GF-D8 (cell line): ENCODE measurements at places on chromosomes 2 and 18.
A peak's percentile ranks its signal among the peaks of the same experiment; 100 is the strongest.

- DNase-seq = no peak
These were observed 2.0 kb downstream of the VSNL1 start for GRCh38 chr2:17542471-17542870.

DNA sequence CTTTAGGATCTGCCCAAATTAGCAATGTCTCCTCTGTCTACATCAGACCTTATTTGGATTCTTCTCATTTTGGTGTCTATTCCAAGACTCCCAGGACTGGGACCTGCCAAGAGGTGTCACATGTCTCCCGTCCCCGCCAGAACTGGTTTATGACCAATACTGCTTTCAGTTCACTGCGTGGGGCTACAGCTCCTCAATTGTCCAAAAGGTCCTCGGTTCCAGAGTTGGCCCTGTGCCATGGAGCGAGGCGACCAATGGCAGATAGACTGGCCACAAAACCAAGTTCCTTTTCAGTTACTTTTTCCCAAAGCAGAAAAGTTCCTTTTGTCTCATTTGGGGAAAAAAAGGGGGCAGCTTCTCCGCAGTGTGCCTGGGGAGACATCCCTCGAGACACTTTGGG, 144.1 kb upstream of the ZNF236 start:
- no peak for DNase-seq

- no peak for DNase-seq
These were observed 38.1 kb downstream of the PIK3C3 start for GRCh38 chr18:41993151-41993550.

DNA sequence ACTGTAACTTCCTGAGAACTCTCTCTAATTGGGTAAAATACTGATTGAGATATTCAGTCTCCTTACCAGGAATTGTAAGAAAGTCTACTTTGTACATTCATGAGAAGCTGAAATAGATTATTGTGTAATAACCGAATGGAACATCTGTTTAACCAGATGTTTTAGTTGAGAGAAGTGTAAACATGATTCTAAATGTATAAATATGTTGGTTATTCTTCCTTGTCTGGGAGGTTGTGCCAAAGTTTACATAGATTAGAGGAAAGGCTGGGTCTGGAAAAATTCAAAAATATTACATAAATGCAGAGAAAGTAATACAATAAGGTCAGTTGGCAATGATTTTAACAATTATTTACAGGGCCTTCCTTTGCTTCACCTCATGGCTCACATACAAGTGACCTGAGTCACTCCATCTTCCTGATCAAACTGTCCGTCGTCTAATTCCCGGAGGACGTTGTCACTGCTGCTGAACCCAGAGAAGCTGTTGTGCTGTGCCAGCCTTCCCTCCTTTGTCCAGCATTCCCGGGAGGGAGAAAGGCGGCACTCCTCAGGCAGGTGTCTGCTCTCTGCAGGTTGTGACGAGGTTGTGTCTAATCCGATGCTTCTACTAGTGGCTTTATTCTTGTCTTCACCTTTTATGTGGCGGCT, 55.9 kb downstream of the MOB4 start:
- DNase-seq = no peak

DNA sequence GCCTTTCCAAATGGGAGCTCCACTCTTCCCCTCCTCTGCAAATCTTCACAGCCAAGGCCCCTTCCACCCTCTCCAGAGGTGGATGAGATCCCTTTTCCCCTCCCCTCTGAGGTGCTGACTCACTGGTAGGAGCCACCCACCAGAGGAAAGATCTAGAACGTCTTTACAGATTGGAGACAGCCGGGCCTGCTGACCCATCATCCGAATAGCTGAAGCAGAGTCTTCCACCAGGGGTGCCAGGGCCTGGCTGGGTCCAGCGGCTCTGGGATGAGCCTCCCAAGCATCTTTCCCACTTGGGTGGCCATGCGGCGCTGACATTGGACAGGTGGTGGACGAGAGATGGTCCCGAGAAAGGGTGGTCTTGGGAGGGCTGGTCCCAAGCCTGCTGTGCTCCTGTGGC, 9.0 kb downstream of the ERFE start:
- no peak for DNase-seq

GRCh38 chr2:170550501-170550900, 164.6 kb upstream of the SP5 start:
- DNase-seq = no peak

DNA sequence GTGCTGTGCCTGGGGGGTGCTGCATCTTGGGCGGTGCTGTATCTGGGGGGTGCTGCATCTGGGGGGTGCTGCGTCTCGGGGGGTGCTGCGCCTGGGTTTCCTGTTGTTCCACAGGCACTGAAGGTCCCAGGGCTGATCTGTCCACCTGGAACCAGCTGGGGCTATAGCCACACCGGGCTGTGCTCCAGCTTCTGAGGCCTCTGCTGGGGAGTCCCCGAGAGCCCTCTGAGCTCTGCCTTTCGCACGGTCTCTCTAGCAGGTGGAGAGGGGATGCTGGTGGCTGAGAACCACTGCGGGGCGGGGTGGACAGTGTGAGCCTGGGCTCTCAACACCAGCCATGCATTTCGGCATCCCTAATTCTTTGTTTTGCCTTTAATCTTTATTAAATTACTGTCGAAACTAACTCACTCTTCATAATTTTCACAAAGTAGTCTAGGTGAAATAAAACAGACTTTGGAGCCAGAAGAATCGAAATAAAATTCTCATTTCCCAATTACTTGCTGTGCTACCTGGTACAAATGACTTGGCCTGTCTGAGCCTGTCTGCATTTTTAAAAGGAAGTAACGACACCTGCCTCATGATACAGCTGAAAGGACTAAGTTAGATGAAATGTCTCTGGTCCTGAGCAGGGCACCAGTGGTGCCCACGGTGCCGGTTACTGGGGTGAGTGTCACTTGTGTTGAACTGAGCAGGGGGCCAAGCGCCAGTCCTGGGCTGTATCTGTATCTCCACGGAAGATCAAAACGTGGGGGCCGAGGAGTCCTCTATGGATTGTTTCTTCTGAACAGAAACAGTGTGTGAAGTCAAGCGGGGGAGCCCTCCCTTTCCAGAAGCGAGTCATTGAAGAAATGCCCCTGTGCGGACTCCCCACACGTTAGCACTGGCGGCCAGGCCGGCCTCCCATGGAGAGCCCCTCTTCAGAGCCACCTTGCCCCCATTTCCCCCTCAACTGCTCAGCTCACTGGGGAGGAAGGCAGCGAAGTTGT, 142.0 kb downstream of the ASB1 start:
- no peak for DNase-seq

DNA sequence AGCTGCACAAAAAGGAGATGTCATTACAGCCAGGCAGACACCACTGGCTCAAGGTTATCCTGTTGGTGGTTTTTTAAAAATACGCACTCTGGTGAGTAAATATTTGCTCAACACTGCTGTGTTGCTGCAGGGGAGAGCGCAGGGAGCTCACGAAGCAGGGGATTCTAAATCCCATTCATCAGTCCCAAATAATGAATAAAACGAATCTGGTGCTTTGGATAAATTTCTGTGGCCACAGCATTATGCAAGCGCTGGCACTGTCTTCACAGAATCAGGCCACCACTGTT, 256.2 kb downstream of the HDAC4 start:
- no peak for DNase-seq

- no peak for DNase-seq
These were observed 30.9 kb downstream of the RALBP1 start for GRCh38 chr18:9506046-9506792.

GRCh38 chr2:178478439-178479274, at the start of gene FKBP7:
Gene FKBP7 (minus strand): TSS chr2:178478600. CDS start chr2:178478499, 101 bp downstream.
- DNase-seq = peak; percentile 75

- no peak for DNase-seq
These were observed 17.1 kb upstream of the RUFY4 start for GRCh38 chr2:218051903-218052302.

- no peak for DNase-seq
These were observed 356.5 kb downstream of the IRS1 start for GRCh38 chr2:226443112-226443511.

DNA sequence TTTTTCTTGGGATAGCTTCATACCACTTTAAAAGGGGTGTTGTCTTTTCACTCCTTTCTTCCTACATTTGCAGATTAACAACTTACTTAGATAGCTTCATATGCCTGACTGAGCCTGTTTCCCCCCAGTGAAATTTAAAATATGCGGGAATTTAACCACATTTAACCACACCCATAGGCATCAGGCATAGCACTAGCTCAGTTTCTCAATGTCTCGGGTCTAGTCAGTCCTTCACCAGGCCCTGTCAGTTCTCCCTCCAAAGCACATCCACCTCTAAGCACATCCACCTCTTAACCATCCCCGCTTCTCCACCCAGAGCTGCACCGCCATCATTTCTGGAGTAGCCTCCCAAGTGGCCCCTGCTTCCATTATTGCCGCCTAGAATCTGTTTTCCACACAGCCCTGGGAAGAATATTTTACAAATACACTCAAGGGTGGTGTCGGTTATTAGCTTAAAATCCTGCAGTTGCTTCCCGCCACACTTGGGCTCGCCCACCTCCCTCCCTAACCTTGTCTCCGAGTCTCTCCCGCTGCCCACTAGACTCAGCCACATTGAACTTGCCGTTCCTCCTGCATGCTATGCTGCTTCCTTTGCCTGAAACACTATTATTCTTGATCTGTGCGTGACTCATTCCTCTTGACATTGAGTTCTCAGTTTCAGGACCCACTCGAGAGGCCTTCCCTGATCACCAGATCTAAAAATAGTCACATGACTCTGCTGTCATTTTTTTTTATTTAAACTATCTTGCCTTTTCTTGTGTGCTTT, 68.3 kb downstream of the SPTBN1 start:
- no peak for DNase-seq

- no peak for DNase-seq
These were observed 413.8 kb downstream of the FBXO15 start for GRCh38 chr18:73733806-73734314.

DNA sequence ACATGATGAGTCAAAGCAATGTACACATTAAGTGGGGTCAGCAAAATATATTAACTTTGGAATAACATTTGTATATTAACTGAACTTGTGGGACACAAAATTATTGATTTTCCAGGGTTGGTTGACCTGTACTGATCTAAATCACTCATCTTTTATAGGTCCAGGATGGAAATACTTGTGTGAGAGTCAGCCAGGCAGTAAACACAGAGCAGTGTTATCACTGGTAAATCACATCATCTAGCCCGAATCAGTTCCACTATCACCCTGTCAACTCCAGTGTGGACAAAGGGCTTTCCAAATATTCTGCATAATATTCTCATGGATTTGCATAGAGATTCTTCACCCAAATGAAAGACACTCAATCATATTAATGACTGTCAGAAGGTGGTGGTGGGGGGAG, 295.7 kb downstream of the LRP1B start:
- no peak for DNase-seq

GRCh38 chr2:104025295-104025694, 828.6 kb upstream of the POU3F3 start:
- DNase-seq = no peak

DNA sequence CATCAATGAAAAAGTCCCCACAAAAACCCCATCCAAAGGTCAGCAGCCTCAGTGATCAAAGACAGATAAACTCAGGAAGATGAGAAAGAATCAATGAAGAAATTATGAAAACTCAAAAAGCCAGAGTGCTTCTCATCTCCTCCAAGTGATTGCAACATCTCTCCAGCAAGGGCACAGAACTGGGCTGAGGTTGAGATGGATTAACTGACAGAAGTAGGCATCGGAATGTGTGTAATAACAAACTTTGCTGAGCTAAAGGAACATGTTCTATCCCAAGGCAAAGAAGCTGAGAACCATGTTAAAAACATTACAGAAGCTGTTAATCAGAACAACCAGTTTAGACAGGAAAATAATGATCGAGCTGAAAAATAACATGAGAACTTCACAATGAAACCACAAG, 442.8 kb upstream of the SYT4 start:
- DNase-seq = no peak

- DNase-seq = no peak
These were observed 3.8 kb upstream of the CNDP1 start for GRCh38 chr18:74530584-74530862.

GRCh38 chr2:240213476-240214421, 73.3 kb upstream of the OTOS start:
- DNase-seq = no peak

DNA sequence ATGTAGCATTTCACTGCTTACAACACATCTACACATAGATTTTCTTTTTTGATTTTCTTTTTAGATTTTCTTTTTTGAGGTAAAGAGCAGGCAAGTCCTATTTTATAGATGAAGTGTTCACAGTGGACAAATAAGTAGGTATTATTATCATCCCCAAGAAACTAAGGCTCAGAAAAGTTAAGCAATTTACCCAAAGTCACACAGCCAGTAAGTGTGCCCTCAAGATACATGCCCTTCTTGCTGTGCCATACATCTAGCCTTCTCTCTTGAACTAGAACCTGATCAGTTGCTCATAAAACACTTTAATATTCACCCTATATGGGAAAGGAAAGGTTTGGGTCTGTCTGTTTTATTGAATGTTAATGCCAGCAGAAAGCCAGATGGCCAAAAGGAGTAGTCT, 50.3 kb downstream of the DAPL1 start:
- DNase-seq = no peak

GRCh38 chr2:166725927-166726924, 162.1 kb upstream of the XIRP2 start:
- DNase-seq = no peak

DNA sequence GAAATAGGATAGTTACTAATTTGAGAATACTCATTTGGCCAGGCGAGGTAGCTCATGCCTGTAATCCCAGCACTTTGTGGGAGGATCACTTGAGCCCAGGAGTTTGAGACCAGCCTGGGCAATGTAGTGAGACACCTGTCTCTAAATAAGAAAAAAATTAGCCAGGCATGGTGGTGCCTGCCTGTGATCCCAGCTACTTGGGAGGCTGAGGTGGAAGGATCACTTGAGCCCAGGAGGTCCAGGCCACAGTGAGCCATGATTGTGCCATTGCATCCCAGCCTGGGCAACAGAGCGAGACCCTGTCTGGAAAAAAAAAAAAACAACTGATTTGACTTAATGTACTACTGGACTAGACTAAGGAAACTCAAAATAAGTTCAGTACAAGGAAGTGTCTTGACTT, 32.7 kb upstream of the ZNF638 start:
- no peak for DNase-seq

DNA sequence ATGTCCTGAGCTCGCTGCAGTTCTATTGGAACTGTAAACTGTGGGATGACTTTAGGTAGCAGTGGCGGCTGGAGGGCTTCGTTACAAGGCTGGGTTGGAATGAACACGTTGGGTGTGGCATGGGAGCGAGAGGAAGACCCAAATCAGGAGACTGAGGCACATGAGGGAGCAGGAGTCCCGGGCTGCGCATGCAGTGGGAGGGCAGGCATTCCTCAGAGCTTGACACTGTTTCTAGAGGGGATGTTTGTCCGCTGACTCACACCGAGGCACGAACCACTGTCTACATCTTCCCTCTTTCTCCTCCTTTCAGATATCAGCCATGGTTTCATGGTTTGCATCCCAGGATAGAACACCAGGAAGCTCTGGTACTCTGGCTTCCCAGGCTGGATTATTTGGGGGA, 40.6 kb upstream of the LAMA1 start:
- no peak for DNase-seq

- no peak for DNase-seq
These were observed 14.0 kb downstream of the ITGA4 start for GRCh38 chr2:181471226-181471625.

- no peak for DNase-seq
These were observed 103.9 kb downstream of the VIT start for GRCh38 chr2:36800381-36800780.
